Aorta (tissue), 5 donors: ENCODE measurements at places on chromosomes 7 and 10. TPM values are rescaled to one million over a fixed set of nuclear protein-coding genes. Genes with fewer than 3 reads are reported as not detected.

DNA sequence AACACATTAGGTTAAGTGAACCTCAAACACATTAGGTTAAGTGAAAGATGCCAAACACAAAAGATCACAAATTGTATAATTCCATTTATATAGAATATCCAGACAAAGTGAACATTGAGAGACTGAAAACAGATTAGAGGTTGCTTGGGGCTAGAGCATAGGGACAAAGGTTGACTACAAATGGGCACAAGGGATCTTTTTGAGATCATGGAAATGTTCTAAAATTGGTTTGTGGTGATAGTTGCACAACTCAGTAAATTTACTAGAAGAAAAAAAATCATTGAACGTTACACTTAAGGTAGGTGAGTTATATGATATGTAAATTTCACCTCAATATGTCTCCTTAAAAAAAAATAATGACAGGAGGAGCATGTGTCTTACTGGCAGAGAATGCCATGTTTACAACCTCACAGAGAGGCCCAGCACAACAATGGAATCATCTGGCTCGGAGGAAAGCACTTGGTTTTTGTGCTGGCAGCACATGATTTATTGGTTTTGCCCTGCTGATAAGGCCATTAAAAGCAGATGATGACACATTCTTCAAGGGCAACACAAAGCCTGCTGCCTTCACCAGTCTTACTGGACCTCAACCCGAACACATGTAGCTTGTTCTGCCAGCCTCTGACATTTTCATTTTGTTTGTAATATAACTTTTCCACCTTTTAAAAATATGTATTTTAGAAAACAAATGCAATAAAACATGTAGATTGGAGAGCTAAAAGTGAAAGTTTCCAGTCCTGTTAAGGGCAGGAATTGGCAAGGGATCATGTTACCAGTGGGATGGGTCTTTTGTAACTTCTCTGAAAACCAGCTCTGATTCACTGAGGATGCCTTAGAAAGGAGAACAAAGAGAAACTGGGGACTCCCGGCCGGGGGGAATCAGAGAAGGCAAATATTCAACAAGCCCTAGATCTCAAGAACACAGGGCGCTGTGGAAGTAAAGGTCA lies 11.9 kb upstream of the LMOD2 start:
- DNase-seq: no peak

DNA sequence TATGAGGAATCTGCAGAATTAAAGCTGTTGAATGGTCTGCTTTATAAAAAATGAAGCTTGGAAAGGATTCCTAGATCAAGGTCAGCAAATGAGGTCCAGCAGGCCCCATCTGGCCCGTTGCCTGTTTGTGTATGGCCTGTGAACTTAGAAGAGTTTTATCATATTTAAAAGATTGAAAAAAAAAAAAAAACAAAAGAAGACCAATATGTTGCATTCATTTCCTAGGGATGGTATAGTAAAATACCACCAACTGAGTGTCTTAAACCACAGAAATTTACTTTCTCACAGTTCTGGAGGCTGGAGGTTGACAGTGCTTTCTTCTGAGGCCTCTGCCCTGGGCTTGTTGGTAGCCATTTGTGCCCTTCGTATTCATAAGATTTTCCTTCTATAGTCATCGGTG lies 109.2 kb downstream of the PPP1R3A start:
- no peak for DNase-seq

Gene AASS
- 34.2 TPM for total RNA-seq

GRCh38 chr10:84820120-84820519 lies 491.7 kb downstream of the CCSER2 start:
- DNase-seq: no peak

GRCh38 chr10:89645742-89646172 lies 715 bp upstream of the PANK1 start:
- no peak for DNase-seq

- no peak for DNase-seq
Measured at GRCh38 chr10:91289305-91289704, 68.8 kb downstream of the PCGF5 start.

Gene EPHA1
- total RNA-seq: 0.45 TPM

- DNase-seq: no peak
Measured at GRCh38 chr10:24528946-24529345, 194.7 kb downstream of the ARHGAP21 start.

DNA sequence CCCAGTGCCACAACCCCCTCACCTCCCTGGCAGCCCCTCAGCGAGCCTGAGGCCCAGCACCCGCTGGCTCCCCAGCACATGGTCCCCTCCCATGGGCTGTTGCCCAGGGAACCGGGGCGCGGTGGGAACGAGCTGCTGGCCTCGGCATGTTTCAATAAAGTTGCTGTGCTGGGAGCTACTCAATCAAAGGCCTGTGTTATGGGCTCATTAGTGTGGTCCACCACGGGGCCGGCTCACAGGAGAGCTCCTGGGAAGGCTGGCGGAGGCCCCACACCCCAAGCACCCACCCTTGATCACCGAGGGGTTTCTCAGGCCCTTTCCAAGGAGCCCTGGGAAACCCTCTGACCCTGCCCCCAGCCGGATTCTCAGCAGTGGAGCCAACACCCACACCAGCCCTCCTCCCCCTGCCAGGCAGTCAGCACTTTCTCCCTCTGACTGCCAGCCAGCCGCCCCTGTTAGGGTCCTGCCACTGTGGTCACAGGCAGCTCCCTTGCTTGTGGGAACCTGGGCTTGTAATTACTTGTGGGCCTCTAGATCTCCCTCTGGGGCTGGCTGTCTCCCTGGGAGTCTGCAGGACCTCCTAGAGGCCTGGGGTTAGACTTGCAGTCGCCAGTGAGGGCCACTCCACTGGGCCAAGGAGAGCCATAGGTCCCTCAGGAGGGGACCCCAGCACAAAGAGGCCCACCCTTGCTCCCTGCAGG lies 24.8 kb upstream of the TRIM8 start:
- peak; percentile 73 for DNase-seq

Gene HOXA6
- 6.3 TPM for total RNA-seq
